ENCODE measurements at places on chromosomes 16 and 17. TPM values are rescaled to one million over a fixed set of nuclear protein-coding genes. Genes with fewer than 3 reads are reported as not detected.

- DNase-seq = no peak
Observed at GRCh38 chr17:33745047-33745760, 452.1 kb upstream of the ASIC2 start.

DNA sequence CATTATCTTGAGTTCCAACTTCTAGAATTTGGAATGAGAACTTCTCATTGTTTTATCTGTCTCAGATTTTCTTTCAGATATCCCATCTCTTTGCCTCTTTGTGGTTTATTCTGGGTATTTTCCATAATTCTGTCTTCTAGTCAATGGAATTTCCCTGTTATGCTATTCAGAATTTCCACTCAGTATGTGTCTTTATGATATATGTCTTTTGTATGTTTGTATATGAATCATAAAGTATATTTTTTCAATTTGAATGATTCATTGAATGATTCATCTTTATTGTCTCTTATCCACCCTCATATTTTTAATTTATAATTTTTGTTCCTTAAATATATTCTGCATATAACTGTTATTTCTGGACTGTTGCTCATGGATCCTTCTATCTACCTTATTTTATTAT is 729.7 kb upstream of the GOT2 start:
- peak; percentile 54 for DNase-seq

GRCh38 chr17:70987867-70988340 is 818.6 kb downstream of the KCNJ2 start:
- DNase-seq = no peak

- DNase-seq = no peak
Observed at GRCh38 chr17:3887804-3888203, 5.0 kb downstream of the CAMKK1 start.

GRCh38 chr17:33260638-33261037 is 32.5 kb downstream of the ASIC2 start:
- no peak for DNase-seq

DNA sequence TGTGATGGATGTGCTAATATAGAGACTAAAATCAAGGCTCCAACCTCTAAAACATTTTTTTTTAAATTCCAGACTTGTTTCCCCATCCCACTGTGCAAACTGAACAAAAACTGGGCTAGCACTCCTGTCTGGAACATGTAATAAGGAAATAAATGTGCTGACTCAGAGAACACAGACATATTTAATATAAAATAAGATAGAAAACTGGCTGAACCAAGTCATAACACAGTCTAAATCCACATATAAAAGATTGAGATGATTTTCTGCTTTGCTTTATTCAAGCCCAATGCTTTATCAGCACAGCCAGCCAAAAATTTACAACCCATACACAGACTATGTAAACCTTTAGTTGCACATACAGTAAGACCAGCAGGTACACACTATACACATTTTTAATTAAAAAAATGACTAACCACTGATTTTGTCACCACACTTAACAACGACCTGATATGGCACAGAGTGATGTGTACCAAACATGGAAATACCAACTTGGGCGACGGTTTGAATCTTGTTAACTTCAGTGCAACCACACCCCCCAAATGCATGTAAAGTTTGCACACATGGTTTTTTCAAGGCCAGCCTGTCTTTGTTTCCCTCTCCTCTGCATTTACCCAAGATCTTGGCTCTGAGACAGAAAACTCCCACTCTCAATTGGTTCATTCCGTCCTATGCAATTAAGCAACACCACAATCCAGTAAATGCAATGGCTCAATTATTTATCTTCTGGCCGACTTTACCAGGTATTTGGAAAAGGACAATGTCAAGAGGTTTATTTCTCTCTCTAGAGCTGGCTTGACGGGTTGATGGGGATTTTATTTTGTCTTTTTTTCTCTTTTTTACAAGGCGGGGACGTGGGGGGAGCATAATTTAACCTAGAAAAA is 1.2 kb downstream of the STAT3 start:
- peak; percentile 64 for DNase-seq

DNA sequence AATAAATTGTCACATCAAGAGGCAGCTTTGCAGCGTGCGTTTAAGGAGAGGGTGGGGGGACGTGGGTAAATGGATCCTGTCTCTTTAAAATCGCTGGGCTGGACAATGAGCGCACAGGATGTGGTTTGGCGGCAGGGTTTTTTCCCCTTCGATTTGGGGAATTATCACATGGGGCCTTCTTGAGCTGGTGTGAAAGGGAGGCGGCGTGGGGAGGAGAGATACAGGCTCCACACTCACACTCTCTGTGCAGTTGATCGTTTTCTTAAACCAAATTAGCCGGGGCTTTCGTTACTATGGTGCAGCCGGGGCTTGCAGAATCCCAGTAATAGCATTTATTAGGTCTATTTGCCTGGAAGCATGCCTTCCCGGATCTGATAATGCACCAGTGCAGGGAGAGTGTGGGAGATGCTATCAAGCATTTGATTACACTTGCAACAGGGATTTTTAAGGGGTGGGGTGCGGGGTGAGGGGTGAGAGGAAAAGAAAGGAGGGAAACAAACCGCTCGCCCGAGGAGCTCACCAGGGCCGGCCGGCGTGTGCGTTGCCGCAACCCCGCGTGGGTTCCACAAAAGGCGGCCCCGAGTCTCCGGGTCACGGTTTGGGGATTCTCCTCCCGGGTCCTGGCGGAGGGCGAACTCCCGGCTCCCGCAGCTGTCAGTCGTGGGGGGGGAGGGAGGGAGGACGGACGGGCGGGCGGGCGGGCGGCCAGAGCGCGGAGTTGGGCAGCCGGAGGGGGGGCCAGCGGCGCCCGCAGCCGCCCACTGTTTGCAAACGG is 58.8 kb upstream of the GSE1 start:
- peak; percentile 45 for DNase-seq

DNA sequence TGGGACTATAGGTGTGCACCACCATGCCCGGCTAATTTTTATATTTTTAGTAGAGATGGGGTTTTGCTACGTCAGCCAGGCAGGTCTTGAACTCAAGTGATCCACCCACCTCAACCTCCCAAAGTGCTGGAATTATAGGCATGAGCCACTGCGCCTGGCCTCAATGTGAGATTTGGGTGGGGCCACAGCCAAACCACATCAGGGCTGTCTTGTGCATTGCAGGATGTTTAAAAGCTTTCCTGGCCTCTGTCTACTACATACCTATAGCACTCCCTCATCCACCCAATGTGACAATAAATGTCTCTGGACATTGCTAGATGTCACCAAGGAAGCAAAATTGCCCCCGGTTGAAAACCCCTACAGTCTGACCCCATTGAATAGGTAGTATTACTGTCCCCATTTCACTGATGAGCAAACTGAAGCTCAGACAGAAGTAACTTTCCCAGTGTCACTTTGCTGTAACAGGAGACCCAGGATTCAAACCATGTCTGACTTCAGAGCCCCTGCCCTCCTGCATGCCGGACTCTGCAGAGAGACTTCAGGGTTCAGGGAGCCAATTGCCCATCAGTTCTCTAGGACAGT is 3.6 kb upstream of the MAP3K14 start:
- DNase-seq = no peak

DNA sequence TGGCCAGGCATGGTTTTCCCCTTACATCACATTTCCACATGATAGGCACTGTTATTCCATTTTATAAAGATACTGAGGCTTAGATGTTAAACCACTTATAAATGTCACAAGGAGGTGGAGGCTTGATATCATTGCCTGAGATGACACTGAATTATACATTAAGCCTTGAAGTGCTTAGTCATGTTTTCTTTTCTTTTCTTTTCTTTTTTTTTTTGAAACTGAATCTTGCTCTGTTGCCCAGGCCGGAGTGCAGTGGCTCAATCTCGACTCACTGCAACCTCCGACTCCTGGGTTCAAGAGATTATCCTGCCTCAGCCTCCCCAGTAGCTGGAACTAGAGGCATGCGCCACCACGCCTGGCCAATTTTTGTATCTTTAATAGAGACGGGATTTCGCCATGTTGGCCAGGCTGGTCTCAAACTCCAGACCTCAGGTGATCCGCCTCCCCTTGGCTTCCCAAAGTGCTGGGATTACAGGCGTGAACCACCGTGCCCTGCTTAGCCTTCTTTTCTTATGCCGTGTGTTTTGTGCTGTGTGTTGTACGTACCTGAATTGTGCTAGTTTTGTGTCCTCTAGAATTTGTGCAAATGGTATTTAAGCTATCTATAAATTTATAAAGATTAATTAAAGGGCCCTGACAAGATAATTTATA is 1.2 kb downstream of the DNAJA3 start:
- no peak for DNase-seq

DNA sequence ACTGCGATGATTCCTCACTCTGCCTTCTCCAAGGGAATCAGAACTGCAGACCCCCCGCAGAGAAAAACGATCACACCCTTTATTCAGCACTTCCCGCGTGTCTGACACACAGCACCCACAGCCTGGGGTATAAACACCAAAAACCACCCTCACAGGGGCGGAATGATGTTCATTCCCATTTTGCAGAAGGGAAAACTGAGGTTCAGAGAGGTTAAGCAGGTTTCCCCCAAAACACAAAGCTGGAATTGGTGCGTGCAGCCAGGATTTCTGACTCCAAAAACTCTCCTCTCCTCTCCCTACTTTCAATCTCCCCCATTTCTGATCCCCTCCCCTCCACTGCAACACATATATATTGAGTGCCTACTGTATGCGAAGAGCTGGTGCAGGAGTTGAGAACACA is 55.8 kb downstream of the XYLT1 start:
- DNase-seq = no peak

FOXL1 gene
- total RNA-seq = 4.2 TPM

CES5A gene
- total RNA-seq = not detected

CDRT4 gene
- total RNA-seq = 13.6 TPM

MED31 gene
- total RNA-seq = 28.0 TPM

ZACN gene
- not detected for total RNA-seq

MYO1C gene
- total RNA-seq = 195 TPM

GLTPD2 gene
- not detected for total RNA-seq

KRT25 gene
- not detected for total RNA-seq

RTN4RL1 gene
- not detected for total RNA-seq

HSPB9 gene
- total RNA-seq = not detected

NPIPB4 gene
- total RNA-seq = 225 TPM

IGFALS gene
- total RNA-seq = not detected

ITGAL gene
- total RNA-seq = not detected

Measured in endothelial cell of umbilical vein (primary cell).